ENCODE measurements at places on chromosomes 3 and 15. TPM values are rescaled to one million over a fixed set of nuclear protein-coding genes. Genes with fewer than 3 reads are reported as not detected.

The GJD2 gene
- not detected for total RNA-seq

The STARD9 gene
- total RNA-seq: 8.0 TPM

The CFAP100 gene
- total RNA-seq: not detected

The SCN5A gene
- 0.99 TPM for total RNA-seq

The PTH1R gene
- not detected for total RNA-seq

The ZNF35 gene
- 10.1 TPM for total RNA-seq

Measured in fibroblast of the aortic adventitia (primary cell).